Activated naive CD4-positive, alpha-beta T cell treated with anti-CD3 and anti-CD28 coated beads, Interleukin-2, amount 50 U/mL, for 16 hours (primary cell): ENCODE measurements at places on chromosomes 1 and 21.
A peak's percentile ranks its signal among the peaks of the same experiment; 100 is the strongest.

GRCh38 chr21:29305068-29305467 is 6.3 kb downstream of the BACH1 start:
- DNase-seq = no peak

GRCh38 chr1:24699628-24700027 is 45.6 kb upstream of the CLIC4 start:
- DNase-seq = no peak

DNA sequence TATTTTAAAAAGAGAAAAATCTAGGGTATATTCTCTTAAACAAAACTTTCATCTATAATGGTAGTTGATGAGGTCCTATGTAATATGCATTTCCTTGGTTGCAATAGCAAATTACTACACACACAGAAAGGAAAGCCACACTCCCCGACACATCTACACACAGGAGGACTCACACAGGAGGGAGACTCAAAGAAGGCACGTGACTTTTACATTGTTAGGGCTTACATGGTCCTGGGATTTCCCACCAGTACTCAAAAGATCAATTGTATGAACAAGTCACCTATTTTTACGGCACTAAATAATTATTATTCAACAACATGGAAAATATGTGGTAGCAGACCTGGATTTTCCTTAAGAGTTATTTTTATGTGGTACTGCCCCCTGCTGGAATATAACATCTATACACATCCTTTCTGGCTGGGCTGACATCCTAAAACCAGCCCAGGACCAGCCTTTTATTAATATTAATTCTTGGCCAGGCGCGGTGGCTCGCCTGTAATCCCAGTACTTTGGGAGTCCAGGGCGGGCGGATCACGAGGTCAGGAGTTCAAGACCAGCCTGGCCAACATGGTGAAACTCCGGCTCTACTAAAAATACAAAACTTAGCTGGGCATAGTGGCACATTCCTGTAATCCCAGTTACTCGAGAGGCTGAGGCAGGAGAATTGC is 33.9 kb upstream of the LGALS8 start:
- no peak for DNase-seq

GRCh38 chr1:13570924-13571323 is 12.7 kb upstream of the PDPN start:
- no peak for DNase-seq

- DNase-seq = no peak
Observed at GRCh38 chr1:93288558-93288957, 57.1 kb upstream of the DR1 start.

- peak; percentile 34 for DNase-seq
Observed at GRCh38 chr1:59020151-59020997, 236.5 kb upstream of the JUN start.

DNA sequence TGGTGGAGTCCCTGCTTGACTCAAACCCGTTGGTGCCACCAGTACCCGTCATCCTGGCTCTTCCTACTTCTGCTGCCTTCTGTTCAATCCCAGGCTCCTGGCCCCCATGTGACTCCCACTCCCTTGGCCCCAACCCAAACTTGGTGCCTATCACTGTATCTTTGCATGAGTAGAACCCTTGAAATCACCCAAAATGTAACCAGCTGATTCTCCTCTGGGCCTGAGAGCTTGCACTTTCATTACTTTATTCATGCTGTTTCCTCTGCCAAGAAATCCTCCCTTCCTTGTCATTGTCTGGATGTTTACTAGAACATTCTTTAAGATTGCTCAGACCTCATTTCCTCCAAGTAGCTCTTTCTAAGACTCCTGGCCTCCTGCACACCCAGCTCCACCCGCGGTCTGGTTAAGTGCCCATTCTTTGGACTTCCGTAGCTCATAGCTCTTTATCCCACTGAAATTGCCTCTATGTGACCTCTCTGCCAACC is 15.7 kb downstream of the PTAFR start:
- no peak for DNase-seq

- DNase-seq = no peak
Observed at GRCh38 chr1:54888080-54888733, 1.2 kb upstream of the DHCR24 start.

DNA sequence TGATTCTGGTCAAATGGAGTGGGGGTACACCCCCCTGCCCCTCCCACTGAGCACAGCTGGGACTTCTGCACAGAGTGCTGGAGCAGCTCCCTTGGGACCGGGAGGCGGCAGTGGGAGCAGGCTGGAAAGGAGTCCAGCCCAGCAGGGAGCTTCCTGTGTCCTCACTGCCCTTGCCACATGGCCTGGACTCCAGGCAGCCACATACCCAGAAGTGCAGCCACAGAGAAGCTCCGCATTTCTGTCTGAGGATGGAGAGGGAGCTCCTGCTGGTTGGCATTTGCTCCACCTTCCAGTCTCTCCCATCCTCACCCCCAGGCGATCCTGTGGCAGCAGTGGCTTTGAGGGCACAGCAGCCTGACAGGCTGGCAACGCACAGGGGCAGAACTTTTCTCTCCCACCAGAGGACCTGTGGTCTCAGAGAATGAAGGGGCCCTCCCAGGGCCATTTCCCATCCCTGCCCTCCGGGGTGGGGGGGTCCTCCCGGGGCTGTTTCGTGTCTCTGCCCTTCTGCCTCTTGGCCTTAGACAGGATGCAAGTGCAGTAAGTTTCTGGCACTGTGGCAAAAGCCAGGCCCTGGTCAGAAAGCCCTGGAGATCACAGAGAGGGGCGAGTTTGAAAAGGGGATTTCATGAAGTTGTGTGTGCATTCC is 103.6 kb upstream of the COL6A1 start:
- no peak for DNase-seq

- peak; percentile 67 for DNase-seq
Observed at GRCh38 chr21:42833439-42833815, 45.9 kb downstream of the WDR4 start.

DNA sequence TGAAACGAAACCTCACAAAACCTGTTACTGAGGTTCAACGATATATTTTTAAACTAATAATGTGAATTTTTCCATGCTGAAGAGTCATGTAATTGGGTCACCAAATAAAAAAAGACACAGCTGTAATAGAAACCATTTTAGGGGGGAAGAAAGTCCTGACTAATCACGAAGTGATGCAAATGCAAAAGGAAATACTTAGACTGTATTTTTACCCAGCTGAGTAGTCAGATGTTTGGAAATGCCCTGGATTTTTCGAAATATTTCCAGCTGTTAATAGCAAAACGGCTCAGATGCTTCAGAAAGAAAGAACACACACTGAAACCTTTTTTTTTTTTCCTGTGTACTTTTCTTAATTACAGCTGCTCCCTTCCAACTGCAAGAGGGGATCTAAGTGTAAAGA is 210.3 kb downstream of the SETD4 start:
- no peak for DNase-seq

GRCh38 chr1:109750920-109751319 is 10.1 kb upstream of the GSTM3 start:
- no peak for DNase-seq

DNA sequence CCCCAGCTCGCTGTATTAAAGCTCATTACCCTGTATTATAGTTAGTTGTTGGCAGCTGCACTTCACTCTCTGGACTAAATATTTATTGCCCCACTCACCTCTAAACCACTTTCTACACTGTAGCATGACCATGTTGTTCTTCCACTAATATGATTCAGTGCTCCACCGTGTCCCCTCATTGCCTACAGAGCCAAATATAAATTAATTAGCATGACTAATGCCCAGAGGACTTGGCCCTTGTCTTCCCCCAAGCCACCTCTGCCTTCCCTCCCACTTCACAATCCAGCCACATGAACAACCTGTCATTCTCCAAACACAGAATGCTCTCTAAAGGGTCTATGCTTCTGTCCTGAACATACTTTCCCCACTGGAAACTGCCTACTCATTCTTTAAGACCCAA is 276.5 kb downstream of the PLPP3 start:
- no peak for DNase-seq

GRCh38 chr1:55215194-55216021 is at the start of gene USP24:
TSS of gene USP24 (minus strand) at chr1:55215364. CDS start at chr1:55215113, 251 bp downstream.
- DNase-seq = peak; percentile 83

DNA sequence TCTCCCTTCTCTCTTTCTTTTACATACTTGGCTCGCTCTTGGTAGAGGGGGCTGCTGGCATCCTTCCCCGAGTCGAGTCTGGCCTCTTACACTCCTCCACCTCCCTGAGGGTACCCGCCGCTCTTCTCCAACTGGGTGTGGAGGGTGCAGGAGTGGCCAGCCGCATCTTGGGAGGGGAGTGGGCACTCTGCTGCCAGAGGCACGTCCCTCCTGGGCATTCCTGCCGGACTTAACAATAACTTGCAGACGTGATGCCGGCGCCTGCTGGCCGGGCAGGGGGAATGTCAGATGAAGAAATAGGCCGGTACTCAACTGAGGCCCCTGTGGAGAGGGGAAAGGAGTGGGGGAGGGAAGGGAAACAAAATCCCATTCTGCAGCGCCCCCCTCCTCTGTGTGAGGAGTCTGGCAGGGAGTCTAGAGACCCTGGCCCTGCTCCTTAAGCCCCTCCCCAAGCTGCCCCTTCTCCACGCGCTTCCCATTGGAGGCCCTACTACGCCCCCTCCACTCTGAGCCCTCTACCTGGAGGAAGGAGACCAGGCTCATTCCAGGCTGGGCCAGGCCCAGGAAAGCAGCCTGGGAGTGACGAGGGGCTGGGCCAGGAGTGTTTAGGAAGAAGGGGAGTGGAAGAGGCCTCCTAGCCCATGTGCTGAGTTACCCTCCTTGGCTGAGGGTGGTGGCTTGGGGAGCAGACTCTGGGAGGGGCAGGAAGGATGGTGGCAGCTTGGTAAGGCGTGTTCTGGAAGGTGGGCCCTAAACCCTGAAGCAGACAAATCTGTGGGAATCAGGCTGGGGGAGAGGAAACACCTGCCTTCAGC is 1.8 kb downstream of the ATP2B4 start:
- DNase-seq = peak; percentile 21

DNA sequence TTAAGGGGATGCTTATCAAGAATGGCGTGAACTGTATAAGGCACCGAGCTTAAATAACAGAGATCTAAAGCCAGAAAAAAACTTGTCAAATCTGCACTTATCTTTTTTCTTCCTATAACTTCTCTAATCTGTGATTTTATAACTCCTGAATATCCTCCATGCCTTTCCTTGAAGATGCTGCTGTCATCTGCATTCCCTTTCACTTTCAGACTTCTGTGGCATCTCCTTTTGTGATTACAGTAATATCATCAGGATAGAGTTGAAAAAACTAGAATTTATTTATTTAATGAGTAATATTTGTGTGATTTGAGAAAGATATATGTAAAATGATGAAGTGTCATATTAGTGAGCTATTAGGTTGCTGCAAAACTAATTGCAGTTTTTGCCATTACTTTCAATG is 357.8 kb upstream of the PTBP2 start:
- no peak for DNase-seq
